NCI-H1105 treated with DMSO at 0.1 percent for 48 hours (cell line): ENCODE measurements at places on chromosomes 12 and 14.
A peak's percentile ranks its signal among the peaks of the same experiment; 100 is the strongest.

DNA sequence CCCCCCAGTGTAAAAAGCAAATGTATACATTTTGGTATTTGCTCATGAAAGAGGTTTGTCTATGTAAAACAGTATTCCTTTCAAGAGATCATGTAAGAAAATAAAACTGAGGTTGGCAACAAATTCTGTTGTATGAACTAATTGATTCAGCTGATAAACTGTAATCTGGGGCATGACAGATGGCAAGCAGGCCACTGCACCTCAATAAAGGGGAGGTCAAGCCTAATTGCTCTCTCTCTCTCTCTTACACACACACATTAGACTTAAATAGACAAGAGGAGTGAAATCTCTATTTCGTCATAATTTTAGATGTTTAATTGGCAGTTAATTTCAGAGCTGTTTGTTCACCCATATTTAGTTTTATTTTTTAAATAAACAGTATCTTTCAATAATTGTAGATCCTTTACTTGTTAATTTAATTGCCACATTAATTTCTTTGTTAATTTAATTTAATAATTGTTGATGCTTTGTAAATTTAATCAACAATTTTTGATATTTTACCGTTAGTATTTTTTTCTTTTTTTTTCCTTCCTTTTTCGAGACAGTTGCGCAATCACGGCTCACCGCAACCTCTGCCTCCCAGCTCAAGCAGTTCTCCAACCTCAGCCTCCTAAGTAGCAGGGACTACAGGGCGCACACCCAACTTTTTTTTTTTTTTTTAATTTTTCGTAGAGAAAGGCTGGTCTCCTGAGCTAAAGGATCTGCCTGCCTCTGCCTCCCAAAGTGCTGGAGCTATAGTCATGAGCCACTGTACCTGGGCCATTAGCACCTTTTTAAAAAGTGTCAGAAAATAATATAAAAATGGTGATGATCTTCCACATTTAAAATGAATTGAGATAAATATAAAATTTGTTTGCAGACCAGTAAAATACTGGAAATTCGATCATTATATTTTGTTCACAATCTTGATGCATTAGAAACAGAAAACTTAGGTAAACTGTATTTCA, 577.7 kb downstream of the SLC16A7 start:
- peak; percentile 44 for DNase-seq

DNA sequence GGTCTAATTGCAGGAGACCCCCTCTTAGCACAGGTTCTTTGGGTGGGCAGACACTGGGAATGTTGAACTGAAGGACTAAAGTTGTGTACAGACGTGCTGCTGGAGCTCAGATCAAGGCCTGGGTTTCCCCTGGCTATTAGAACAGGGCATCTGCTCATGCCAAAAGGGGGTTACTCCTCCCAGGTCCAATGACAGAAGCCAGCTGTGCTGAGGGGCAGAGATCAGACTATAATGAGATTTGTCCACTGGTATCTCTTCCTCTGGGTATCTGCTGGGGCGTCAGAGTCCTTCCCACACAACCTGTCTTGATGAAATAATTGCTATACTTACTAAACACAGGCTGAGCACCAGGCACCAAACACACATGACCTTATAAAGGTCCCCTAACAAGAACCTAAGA, 42.6 kb downstream of the LTBP2 start:
- DNase-seq = no peak

DNA sequence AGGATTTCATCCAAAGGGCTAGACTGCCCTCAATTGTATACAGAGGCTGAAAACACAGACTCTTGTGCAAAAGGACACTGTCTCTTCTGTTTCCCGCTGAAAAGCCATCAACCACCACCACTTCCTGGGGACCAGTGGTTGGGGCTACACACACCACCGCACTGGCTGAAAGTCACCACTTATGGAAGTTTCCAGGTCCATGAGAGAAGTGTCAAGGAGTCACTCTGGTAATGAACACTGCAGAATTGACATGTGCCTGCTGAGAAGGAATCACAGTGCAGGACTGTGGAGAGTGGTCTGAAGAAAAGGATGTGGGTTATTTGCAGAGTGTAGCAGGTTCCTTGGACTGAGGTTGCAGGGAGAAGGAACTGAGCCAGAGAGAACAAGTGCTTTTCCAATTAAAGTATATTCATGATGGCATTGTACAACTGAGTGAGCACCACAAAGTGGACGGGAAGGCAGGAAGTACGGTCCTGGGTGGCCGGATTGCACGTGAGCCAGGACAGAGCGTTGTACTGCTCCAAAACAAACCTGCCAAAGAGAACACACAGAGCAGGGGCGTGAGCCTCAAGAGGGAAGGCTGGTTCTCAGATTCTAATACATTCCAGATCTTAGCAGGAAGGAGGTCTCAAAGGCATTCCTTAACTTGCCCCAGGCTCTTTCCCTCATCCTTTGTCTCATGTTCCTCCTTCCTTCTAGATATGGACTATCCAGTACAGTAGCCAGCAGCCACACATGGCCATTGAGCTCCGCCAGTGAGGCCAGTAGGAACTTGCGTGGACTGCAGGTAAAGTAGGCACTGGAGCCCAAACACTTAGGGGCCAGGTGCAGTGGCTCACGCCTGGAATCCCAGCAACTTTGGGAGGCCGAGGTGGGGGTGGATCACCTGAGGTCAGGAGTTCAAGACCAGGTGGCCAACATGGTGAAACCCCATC, 316.4 kb downstream of the MED13L start:
- DNase-seq = no peak

DNA sequence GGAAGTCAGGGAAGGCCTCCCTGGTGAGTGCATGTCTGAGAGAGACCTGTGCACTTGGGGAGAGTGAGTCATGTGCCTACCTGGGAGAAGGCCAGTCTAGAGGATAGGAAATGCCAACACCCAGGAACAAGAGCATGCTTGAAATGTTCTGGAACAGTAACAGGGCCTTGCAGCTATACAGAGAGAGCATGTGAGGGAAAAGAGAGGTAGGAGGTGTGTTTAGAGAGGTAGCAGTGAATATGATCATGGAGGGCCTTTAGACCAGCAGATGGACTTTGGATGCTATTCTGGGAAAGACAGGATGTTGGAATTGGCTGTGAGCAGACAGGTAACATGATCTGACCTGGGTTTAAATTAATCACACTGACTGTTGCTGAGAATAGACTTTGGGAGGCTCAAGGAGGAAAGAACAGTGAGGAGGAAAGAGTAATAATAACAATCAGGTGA, 1143.6 kb downstream of the FLRT2 start:
- no peak for DNase-seq

DNA sequence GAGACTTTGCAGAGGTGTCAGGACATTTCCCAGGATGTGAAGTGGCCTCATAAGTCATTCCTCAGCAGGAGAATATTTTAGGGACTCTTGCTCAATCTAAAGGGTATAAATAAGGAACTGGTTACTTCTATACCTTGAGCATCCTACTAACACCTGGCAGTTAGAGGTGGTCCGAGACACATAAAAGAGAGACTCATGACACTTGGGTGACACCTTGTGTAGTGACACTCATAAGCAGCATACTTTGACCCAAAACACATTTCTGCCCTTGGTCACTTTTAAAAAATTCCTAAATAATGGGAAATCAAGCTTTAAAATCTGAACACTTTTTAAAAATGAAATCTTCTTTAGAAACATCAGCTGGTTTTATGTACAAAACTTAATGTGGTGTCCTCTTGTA, 118.4 kb downstream of the KCNMB4 start:
- DNase-seq = no peak

GRCh38 chr14:84162633-84163032, 1367.3 kb upstream of the FLRT2 start:
- peak; percentile 86 for DNase-seq

GRCh38 chr12:69519871-69520270, 49.7 kb downstream of the FRS2 start:
- DNase-seq = no peak

GRCh38 chr14:68133856-68134255, 314.3 kb downstream of the RAD51B start:
- no peak for DNase-seq

- no peak for DNase-seq
Observed at GRCh38 chr12:129909051-129910020, 5.5 kb upstream of the TMEM132D start.
